ENCODE measurements at places on chromosomes 2 and 18.
A peak's percentile ranks its signal among the peaks of the same experiment; 100 is the strongest.

DNA sequence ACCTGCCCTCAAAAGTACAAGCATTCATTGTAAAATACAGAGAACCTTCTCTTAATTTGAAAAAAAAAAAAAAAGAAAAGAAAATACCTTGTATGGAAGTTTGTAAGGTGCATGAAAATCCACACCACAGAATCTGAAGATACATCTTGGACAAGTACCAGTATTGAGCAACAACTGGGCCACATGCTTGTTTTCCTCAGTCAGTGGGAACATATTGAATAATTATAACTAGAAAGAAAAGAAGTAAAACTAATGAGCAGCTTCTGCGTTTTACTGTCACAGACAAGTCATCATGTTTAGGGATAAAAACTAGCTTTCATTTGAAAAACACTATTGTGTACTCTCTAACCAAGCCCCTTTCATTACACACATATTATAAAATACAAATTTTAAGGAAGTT lies 5.8 kb upstream of the PEX13 start:
- no peak for DNase-seq

GRCh38 chr18:72910045-72910444 lies 42.3 kb upstream of the NETO1 start:
- no peak for DNase-seq

DNA sequence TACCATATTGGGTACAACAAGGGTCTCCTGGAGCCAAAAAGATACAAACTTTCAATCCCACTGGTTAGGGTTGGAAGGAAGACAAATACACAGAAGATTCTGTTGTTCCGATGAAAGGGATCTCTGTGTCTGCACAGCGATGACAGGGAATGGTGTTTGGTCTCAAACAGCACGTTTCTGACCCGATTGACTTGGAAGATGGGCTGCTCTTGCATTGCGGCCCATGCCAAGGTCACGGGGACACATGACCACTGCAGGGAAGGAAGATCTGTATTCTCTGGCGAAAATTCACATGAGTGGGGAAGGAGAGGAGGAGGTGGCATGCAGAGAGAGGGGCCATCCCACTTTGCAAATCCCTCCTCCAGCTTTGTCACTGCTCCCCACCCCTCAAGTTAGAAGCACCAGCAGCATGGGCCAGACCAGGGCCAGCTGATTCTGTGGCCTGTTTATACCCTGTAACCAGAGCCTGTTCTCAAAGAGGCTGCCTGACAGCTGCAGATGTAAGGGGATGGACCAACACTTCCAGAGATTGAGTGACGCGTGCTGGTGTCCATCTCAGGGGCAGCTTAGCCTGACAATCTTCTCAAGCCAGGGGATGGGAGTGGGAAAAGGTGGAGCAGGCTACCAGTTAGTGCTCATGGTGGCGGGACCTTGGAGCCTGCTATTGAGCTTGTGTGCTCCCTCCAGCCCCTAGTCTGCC lies 57.2 kb downstream of the TNP1 start:
- no peak for DNase-seq

GRCh38 chr2:41535575-41535974 lies 512.2 kb upstream of the PKDCC start:
- DNase-seq, result no peak

DNA sequence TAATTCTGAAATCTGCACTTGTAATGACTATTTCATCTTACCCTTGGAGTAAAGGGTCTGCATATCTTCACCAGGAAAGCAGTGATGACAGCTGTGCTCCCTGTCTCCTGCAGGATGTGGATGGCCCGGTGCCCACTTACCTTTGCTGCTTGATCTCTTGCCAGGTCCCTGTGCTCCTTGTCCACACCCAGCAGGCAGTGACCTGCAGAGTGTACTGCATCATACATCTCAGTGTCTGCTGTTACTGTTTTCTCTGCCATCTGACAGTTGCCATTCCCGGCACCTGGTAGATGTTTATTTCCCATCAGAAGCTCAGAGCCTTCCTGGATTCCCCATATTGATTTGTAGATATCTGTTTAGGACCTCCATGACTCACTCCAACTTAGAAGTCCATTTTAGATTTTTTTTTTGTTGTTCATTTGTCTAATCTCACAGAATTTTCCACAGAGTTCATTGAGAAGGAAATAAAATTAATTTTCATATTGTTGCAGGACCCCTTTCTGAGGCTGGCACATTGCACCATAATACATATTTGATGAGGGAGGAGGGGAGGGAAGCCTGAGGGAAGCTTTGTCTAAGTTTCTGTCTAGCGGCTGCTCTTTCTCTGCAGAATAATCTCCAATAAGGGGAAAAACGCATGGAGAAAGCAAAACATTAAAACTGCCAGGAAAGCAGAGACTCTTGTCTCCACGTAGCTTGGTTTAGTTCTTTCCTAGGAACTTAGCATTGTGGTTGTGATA lies 697.5 kb upstream of the RAB6C start:
- DNase-seq, result no peak

GRCh38 chr2:41720331-41721251 lies 327.2 kb upstream of the PKDCC start:
- no peak for DNase-seq

GRCh38 chr2:238160206-238161129 lies 1.7 kb downstream of the ERFE start:
- no peak for DNase-seq

DNA sequence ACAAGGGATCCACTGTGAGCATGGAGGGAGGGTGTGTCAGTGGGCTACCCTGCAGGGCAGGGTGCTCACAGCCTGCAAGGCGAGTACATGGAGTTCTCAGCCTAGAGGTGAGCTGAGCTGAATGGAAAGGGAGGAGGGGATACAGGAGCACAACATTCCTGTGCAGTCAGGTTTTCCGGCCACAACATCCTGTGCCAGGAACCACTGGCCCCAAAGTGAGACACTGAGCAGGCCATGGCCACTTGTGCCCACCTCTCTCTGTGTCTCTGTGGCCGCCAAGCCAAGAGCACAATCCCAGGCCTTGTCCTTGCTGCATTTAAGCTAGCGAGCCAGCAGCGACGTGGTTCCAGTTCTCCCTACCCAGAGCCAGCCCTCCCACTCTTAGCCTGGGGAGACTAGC lies 6.1 kb downstream of the DOK1 start:
- DNase-seq, result no peak

GRCh38 chr2:102753563-102754159 lies 8.2 kb upstream of the TMEM182 start:
- peak; percentile 61 for DNase-seq

- no peak for DNase-seq
These were observed 55.7 kb downstream of the MSH6 start for GRCh38 chr2:47838686-47839085.

- DNase-seq, result no peak
These were observed 69.8 kb downstream of the CIB4 start for GRCh38 chr2:26571316-26571715.

GRCh38 chr2:40230707-40231432 lies 221.0 kb downstream of the SLC8A1 start:
- no peak for DNase-seq

GRCh38 chr2:393711-394696 lies 106.1 kb upstream of the ALKAL2 start:
- DNase-seq, result no peak

- DNase-seq, result peak; percentile 38
These were observed 13.1 kb downstream of the METAP1D start for GRCh38 chr2:172012677-172013391.

- peak; percentile 10 for DNase-seq
These were observed 366.7 kb upstream of the DLGAP1 start for GRCh38 chr18:4821801-4822200.

DNA sequence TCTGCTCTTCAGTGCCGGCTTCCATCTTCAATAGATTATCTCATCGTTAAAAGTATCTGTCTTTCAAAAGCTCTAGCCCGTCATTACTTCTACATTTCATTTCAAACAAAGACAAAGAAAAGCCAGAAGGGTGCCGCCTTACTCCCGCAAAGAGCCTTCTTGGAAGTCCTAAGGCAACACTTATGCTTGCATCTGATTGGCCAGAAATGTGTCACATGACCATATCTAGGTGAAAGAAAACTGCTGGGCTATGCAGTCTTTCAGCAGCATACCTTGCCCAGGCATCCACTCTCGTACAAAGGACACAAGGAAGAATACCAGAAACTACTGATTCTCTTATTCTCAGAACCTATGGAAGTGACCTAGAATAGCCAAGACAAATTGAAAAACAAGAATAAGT lies 217.1 kb upstream of the SLC35G4 start:
- DNase-seq, result no peak

DNA sequence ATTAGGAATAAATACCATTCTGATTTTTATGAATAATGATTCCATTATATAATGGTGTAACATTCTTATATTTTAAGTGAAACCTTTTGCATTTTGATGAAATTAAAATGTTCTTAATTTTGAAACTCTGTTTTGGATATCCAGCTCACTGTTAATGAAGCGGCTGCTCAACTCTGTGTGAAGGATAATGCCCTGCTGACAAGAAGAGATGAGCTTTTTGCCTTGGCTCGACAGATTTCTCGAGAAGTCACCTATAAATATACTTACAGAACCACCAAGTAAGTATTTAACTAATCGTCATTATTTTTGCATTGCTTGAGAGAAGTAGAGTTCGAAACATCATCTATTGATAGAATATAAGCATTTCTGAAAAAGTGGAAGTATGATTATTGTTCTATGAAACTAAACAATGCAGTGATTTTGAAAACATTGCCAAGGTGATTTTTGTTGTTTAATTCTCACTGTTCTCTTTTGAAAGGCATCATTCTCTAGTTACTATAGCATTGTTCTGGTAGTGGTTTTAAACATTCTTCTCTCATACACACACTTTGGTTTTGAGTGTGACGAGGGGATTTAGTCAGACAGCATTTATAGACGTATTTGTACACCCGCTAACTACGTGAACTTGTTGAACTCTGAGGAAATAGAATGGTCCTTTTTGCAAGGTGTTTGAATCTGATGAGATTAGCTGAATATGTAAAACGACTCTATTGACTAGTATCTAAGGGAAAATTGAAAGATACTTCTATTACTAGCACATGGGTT lies 21.5 kb downstream of the NAB1 start:
- no peak for DNase-seq

Measured in cerebellar nuclear complex (tissue), 1 donor.